ENCODE measurements at places on chromosomes 16 and 17. TPM values are rescaled to one million over a fixed set of nuclear protein-coding genes. Genes with fewer than 3 reads are reported as not detected.

- H3K36me3 ChIP-seq: no peaks in the 10 kb centered on the region
- no peak for DNase-seq
- H3K27ac ChIP-seq: no peak overlapping the region
- no peaks in the 10 kb centered on the region for H3K27me3 ChIP-seq
- no peaks in the 10 kb centered on the region for H3K4me1 ChIP-seq
- no peak overlapping the region for H3K4me3 ChIP-seq
Measured at GRCh38 chr17:21532763-21533385, 156.7 kb downstream of the KCNJ12 start.

DNA sequence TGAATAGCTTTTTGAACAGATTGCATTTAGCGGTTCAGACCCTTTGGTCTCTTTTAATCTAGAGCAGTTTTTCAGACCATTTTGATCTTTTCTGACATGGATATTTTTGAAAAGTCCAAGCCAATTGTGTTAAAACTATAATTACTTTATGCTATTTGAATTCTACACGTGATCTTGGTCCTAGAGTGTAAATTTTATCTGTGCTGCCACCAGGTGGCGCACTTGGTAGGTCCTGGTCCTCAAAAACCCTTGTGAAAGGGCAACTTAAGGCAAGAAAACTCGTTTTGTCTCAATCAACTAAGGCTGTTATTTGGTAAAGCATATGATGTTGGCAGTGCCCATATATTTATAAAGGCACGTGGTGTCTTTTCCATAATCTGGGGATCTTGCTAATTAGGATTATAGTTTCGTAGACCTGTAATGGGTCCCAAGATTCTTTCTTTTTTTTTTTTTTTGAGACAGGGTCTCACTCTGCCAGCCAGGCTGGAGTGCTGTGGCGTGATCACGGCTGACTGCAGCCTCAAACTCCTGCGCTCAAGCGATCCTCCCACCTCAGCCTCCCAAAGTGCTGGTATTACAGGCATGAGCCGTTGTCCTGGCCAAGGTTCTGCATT lies 43.9 kb upstream of the TEX2 start:
- no peaks in the 10 kb centered on the region for H3K27me3 ChIP-seq
- H3K36me3 ChIP-seq: no peaks in the 10 kb centered on the region
- DNase-seq: no peak

- H3K27me3 ChIP-seq: no peaks in the 10 kb centered on the region
- H3K27ac ChIP-seq: no peak overlapping the region
- H3K36me3 ChIP-seq: peaks cover 16% of the 10 kb centered on the region
- no peaks in the 10 kb centered on the region for H3K4me1 ChIP-seq
Measured at GRCh38 chr16:19625039-19625438, 69.5 kb downstream of the VPS35L start.

DNA sequence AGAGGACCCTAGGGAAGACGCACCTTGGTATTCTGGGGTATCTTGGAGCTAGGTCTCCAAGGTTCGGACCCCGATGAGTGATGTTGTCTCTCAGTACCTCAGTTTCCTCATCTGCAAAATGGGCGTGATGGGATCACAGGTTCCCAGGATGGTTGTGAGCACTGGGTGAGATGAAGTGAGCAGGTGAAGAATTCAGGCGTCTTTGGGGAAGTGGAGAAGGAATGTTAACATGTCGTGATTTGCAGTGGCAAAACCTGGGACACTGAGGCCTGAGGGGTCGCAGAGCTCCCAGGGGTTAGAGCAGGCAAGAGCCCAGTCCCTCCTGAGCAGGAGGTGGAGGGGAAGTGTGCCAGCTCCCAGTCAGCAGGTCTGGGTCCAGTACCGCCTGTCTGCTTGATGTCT lies 215.1 kb upstream of the GSE1 start:
- H3K27ac ChIP-seq: no peak overlapping the region
- DNase-seq: no peak
- H3K4me1 ChIP-seq: peaks cover 16% of the 10 kb centered on the region
- no peaks in the 10 kb centered on the region for H3K36me3 ChIP-seq

- no peaks in the 10 kb centered on the region for H3K36me3 ChIP-seq
- H3K27me3 ChIP-seq: no peaks in the 10 kb centered on the region
- H3K27ac ChIP-seq: no peak overlapping the region
- no peaks in the 10 kb centered on the region for H3K4me1 ChIP-seq
- DNase-seq: no peak
Measured at GRCh38 chr17:13333661-13334060, 268.1 kb downstream of the HS3ST3A1 start.

DNA sequence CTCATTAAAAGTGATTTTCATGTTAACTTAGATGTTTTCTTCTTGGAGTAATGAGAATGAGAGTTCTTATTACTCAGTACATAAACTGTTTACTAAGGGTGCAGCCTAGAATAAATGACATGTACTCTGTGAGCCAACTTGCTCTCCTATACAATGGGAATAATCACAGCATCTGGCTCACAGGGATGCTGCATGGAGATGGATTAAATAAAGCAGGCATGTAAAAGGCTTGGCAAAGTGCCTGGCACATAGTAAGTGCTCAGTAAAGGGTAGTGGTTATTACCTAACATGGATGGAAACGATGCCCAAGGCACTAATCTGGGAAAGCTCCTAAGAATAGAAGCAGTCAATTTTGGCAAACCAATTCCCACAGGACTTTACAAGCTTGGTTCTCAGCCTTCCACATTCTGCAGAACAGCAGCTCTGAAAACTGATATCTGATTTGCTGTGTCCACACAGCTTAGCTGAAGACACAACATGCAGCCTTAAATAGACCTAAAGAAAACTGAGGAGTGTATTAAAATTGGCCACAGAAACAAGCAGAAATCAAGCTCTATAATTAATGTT lies 176.1 kb downstream of the ABCC12 start:
- no peak overlapping the region for H3K27ac ChIP-seq
- H3K36me3 ChIP-seq: no peaks in the 10 kb centered on the region
- H3K4me3 ChIP-seq: no peak overlapping the region
- H3K27me3 ChIP-seq: peaks cover 2% of the 10 kb centered on the region

GRCh38 chr16:4097826-4098240 lies 18.4 kb downstream of the ADCY9 start:
- H3K36me3 ChIP-seq: no peaks in the 10 kb centered on the region
- no peaks in the 10 kb centered on the region for H3K27me3 ChIP-seq
- no peak overlapping the region for H3K4me3 ChIP-seq
- peak; percentile 45 for DNase-seq
- no peaks in the 10 kb centered on the region for H3K4me1 ChIP-seq
- no peak overlapping the region for H3K27ac ChIP-seq

- H3K36me3 ChIP-seq: no peaks in the 10 kb centered on the region
- no peaks in the 10 kb centered on the region for H3K4me1 ChIP-seq
Measured at GRCh38 chr17:9331279-9332131, 244.1 kb downstream of the STX8 start.

GRCh38 chr17:64373722-64374121 lies 16.9 kb downstream of the PECAM1 start:
- no peaks in the 10 kb centered on the region for H3K27me3 ChIP-seq
- DNase-seq: no peak
- H3K4me1 ChIP-seq: no peaks in the 10 kb centered on the region
- no peak overlapping the region for H3K27ac ChIP-seq
- H3K36me3 ChIP-seq: no peaks in the 10 kb centered on the region
- H3K4me3 ChIP-seq: no peak overlapping the region

GRCh38 chr17:10394201-10394887 lies 21.5 kb upstream of the MYH13 start:
- H3K27ac ChIP-seq: no peak overlapping the region
- no peak for DNase-seq
- H3K4me1 ChIP-seq: no peaks in the 10 kb centered on the region
- no peaks in the 10 kb centered on the region for H3K36me3 ChIP-seq
- no peak overlapping the region for H3K4me3 ChIP-seq
- no peaks in the 10 kb centered on the region for H3K27me3 ChIP-seq

DNA sequence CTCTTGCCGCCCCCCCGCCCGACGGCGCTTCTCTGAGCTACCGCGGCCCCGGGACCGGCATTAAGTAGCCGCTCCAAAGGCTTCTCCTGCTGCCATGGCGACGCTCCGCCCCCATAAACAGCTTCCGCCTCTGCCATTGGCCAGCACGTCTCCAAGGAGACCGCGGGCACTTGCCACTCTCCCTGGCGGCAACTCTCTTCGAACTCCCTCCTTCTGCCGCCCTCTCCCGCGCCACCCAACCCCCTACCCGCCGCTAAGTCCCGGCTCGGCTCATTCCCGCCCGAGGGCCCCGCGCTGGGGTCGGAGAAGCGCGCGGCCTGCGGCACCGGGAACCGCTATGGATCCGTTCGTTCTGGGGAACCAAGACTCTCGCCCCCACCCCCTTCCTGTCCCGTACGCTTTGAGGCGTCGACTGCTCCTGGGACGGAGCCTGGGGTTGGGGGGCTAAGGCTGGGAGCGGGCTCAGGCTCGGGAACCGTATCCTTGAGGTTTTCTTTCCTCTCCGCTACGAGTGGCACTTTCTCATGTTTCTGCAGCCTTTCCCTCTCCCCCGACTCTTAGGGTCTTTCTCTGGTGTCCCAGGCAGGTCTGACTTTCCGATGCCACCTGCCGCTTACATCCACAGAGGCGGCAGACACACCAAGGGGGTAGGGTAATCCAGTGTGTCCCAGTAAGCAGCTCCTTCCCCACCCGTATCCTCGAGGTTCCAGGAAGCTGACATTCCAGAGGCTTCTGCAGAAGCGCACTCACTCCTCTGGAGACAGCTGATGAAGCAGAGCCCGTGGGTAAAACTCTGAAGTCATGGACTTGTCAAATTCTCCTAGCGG lies at the start of gene FOXJ1:
Gene FOXJ1 (minus strand): TSS at position 34 of the 827 bp plus-strand sequence. CDS start 850 bp downstream, outside the sequence.
- H3K4me1 ChIP-seq: peaks cover 25% of the 10 kb centered on the region
- H3K27me3 ChIP-seq: peaks cover 7% of the 10 kb centered on the region
- peak; percentile 98 for DNase-seq
- H3K36me3 ChIP-seq: no peaks in the 10 kb centered on the region
- H3K27ac ChIP-seq: no peak within 1 kb of the TSS

GRCh38 chr17:17351901-17352781 lies 49.0 kb downstream of the NT5M start:
- DNase-seq: no peak
- no peaks in the 10 kb centered on the region for H3K36me3 ChIP-seq

- H3K36me3 ChIP-seq: no peaks in the 10 kb centered on the region
- H3K4me1 ChIP-seq: no peaks in the 10 kb centered on the region
- DNase-seq: no peak
- H3K27ac ChIP-seq: no peak overlapping the region
Measured at GRCh38 chr17:36086791-36087190, 3.2 kb downstream of the CCL3 start.

- no peaks in the 10 kb centered on the region for H3K4me1 ChIP-seq
- H3K27me3 ChIP-seq: no peaks in the 10 kb centered on the region
- peaks cover 2% of the 10 kb centered on the region for H3K36me3 ChIP-seq
Measured at GRCh38 chr17:66308856-66309255, 6.4 kb downstream of the PRKCA start.

DNA sequence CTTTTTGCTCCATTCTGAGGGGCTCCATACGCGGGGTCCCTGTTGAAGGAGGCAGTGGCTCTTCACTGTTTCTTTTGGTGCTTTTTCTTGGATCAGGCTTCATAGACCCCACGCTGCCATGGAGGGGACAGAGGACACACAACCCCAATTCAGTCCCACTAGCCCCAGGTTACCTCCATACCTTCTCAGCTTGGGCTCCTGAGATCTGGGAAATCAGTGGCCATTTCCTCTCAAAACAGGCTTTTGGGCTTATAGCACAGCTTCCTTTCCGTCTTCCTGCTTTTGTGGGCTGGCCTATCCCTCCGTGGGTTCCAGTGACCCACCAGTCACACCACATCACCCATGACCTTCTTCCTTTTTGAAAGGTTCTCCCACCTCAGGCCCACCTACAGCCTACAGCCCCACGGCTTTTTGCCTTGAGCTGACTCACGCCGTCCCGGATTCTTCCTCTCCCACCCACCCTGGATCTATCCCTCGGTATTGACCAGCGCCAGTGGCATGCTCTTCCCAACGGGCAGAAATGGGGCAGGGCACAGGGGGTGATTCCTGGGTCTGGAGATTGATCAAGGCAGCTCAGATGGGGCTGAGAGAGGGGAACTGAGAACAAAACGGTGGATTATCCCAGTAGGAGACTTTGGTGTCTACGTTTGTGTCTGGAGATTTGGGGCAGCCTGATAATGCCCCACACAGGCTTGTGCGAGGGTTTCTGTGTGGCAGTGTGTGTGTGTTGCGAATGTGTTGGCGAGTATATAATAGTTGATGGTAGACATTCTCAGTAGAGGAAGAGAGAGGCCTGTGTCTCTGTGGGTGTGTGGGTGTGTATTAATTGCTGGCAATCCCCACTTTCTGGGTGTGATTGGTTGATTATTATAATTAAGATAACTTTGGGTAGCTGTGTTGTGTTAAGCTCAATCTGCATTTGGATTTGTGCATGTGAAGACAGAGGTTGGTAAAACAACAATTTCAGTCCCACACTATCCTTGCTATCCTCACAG lies 3.8 kb downstream of the TBX21 start:
- peaks cover 14% of the 10 kb centered on the region for H3K27me3 ChIP-seq
- no peaks in the 10 kb centered on the region for H3K36me3 ChIP-seq
- H3K27ac ChIP-seq: no peak overlapping the region

- DNase-seq: no peak
- no peaks in the 10 kb centered on the region for H3K27me3 ChIP-seq
- H3K4me3 ChIP-seq: no peak overlapping the region
Measured at GRCh38 chr16:67190448-67191399, 788 bp upstream of the EXOC3L1 start.

The LLGL1 gene
- 13.7 TPM for total RNA-seq

The CDRT15L2 gene
- total RNA-seq: not detected

The CES3 gene
- total RNA-seq: 2.1 TPM

The RAB11FIP4 gene
- total RNA-seq: 32.5 TPM

The TP53TG3B gene
- total RNA-seq: not detected

The GNG13 gene
- total RNA-seq: not detected

The GAS7 gene
- total RNA-seq: 20.5 TPM

The TBX21 gene
- 1.9 TPM for total RNA-seq

The PERCC1 gene
- not detected for total RNA-seq

The LPCAT2 gene
- total RNA-seq: 20.6 TPM

The ORC6 gene
- 0.94 TPM for total RNA-seq

The NOG gene
- total RNA-seq: 0.98 TPM

All from kidney (tissue), 22 donors.